ENCODE measurements at places on chromosomes 7 and 10.
A peak's percentile ranks its signal among the peaks of the same experiment; 100 is the strongest.

GRCh38 chr7:33888166-33888565, 17.2 kb upstream of the BMPER start:
- DNase-seq, result no peak

GRCh38 chr7:124930173-124930623, 573 bp upstream of the POT1 start:
- DNase-seq, result no peak

DNA sequence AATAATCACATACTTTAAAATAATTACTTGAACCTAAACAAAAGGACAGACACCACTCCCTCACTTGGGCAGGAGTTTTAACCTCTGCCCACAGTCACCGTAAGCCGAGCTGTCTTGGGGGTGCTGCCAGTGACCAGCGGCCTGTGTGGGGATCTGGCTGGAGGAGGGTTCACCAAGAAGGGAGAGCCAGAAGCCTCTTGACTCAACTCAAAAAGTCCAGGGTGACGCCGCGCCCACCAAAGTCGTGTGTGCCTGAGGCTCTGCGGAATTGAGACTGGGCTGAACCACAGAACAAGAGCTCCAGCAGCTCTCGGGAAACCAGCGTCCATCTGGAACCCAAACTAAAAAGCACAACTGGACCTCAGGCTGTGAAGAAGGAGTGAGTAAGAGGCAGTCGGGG, 35.8 kb downstream of the ZFAND2A start:
- DNase-seq, result no peak

DNA sequence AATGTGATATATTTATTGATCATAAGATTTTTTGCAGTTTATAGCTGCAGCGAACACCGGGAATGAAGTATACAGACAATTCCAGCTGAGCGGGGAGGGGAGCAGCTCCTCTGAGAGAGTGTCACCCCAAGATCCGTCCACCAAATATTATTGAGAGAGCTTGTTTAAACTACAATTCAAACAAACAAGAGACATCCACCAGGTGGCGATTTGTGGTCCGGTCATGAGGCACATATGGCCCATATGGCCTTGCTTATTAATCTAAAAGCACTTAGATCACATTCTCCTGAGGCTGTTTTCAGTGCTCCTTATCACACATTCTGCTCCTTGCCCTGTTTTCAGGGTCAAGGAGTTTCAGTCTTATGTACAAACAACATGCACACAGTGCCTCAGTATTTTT, 83.1 kb downstream of the THSD7A start:
- DNase-seq, result no peak

DNA sequence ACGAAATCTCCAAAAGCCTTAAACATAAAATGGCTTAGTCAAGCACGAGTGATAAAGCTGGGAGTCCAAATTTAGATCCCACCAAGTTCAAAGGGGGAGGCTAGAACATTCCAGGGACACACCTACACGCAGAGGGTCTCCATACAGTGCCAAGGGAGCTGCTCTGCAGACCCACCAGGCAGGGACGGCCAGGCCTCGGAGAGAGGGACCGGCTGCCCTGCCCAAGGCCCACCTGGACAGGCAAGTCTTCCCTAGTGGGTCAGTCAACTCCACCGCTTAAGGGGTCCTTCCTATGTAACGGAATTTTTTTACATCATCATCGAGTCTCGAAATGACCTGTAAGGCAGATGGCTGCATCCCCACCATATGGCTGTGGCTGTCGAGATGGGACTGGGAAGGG, 28.5 kb downstream of the AMZ1 start:
- DNase-seq, result no peak

DNA sequence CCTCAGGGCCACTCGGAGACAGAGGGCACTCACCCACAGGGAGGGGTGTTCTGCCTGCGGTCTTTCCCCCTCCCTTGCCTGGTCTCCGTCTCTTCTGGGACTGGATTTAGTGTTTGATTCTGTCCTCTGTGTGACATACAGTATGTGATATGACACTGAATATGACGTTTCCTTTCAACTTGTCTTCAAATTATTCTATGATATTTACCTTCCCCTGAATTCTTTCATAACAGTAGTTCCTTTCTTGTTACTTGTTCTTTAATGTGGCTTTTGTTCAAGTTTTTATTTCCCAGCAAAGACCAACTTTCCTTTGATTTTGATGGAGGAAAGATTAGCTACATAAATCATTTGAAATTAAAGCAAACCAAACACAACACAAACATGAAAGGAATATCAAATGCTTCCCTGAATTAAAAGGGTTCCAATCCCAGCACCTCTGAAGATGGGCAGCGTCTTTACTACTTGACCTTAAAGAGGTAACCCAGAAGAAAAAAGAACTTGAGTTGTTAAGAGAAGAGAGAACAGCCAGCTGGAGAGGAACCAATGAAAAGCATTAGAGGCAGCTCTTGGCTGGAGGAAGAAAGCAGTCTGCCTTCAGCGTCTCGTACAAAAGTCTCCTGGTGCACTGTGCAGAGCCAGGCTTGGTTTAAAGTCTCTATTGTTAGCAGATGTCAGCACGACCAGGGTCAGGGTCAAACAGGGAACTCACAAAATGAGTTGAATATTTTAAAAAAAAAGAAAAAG, 18.3 kb upstream of the RHEB start:
- DNase-seq, result no peak

DNA sequence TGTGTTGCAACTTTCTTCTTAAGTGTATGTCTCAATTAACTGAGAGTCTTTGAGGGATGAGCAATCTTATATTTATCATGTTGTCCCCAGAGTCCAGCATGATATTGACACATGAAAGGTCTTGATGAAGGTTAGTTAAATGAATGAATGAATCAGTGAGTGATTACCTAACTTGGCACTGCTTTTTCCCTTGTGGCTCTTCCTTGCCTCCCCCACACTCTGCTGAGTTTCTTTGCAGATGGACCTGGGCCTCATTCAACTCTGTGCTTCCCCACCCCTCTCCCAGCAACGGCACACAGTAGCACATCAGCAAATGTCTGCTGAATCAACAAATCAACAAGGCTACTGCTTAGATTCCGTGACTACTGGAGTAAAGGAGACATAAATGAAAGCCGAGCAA, 235.1 kb upstream of the CXCL12 start:
- DNase-seq, result no peak

- no peak for DNase-seq
Observed at GRCh38 chr10:63324495-63324854, 141.3 kb downstream of the JMJD1C start.

- DNase-seq, result no peak
Observed at GRCh38 chr7:155490697-155491628, 33.0 kb downstream of the EN2 start.

DNA sequence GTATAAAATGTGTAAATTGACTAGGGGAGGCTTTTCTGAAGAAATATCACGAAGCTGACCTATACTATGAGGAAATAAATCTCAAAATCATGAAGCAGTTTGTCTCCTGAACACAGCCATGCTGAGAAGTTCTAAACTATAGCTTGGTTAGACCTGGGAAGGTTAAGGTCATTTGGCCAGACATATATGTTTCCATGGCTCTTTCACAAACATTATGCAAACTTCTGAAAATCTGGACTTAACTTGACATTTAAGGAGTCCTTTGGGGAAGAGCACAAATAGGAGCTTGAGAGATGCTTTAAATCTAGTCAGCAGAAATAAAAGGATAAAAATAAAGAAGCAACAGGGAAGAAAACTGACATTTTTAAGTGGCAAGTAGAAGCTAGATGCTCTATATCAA, 115.9 kb upstream of the MEOX2 start:
- DNase-seq, result no peak

GRCh38 chr10:74870191-74870590, 43.8 kb downstream of the KAT6B start:
- no peak for DNase-seq

DNA sequence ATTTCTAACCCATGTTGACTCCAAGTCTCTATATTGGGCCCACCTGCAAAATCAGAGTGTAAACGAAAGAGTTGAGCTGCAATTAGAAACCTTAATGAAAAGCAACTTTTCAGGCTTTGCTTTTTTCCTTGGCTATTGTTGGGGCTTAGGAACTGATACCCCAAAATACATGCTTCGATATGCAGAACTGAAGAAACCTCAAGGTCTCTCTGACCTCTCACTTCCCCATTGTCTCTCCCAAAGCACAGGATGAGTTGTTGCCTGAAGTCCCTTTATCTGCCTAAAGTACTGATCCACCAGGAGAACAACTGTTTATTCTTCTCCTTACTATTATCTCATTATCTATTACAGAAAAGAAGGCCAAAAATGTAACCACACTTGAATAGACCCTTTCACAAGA, 666.0 kb upstream of the LRRTM3 start:
- no peak for DNase-seq

DNA sequence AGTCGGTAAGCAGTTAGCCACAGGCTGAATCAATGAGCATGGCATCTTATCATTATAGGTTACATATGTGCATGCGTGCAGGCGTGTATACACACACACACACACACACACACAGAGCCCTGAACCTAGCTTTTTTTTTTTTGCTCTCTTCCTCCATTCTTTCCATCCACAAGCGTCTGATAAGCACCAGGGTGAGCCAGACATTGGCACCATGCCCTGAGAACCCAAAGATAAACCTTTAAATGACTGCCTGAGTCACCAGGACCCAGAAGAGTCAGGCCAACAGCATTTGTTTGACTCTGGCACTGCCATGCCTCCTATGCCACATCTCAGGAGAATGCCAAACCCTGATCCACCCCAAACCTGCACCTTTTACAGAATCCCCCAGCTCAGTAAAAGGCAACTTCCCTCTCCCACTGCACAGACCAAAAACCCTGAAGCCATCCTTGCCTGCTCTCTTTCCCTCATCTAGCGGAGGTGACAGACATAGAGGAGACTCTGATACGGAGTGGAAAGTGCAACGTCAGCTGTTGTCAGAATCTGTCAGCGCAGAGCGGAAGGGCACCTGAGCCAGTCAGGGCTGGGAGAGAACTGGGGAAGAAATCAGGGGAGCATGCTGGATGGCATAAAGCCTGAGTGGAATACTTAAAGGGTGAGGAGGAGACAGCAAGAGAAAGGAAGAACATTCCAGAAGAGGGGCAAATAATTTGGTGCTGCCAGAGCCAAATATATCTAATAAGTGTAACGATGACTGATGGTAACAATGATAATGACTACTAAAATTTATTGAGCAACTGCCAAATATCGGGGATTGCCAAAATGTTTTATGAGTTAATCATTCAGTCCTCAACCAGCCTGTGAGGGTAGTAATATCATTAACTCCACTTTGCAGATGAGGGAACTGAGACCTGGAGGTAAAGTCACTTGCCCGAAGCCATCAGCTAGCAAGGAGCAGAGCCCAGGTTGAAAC, 3.2 kb downstream of the PARP12 start:
- peak; percentile 51 for DNase-seq

GRCh38 chr10:24708081-24708480, 15.6 kb downstream of the ARHGAP21 start:
- DNase-seq, result no peak

DNA sequence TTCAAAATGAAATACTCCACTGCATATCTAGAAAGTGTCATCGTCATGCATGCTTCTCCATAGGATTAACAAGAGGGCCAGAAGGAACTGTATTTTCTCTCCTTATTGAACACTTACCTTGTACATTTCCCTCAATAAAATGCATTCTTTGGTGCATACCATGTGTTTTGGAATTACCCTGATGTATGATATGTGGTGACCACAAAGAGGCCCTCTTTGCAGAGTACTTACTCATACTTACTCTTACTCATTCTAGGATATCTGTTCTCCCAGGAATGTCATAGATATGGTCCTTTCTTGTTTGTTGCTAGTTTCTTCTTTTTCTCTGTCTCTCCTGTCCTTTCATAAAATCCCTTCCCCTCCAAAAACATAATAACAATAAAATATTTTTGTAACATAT, 1087.1 kb upstream of the POT1 start:
- DNase-seq, result no peak

DNA sequence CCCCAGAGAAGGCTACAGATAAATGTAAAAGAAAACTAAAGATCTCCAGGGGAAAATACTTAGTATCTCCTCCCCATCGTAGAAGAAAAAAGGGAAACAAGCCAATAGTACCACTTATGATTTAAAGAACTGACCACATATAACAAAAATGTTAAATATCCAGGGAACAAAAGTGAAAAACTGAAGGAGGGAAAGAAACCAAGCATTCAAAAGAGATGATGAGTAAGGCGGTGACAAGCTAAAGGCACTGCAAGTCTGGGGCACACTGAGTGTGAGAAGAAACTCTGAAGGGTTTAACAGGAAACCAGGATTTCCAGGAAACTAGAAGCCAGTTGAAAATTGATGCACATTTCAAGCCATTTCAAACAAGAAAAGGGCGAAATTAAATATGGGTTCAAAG, 226.3 kb downstream of the AHR start:
- DNase-seq, result no peak

DNA sequence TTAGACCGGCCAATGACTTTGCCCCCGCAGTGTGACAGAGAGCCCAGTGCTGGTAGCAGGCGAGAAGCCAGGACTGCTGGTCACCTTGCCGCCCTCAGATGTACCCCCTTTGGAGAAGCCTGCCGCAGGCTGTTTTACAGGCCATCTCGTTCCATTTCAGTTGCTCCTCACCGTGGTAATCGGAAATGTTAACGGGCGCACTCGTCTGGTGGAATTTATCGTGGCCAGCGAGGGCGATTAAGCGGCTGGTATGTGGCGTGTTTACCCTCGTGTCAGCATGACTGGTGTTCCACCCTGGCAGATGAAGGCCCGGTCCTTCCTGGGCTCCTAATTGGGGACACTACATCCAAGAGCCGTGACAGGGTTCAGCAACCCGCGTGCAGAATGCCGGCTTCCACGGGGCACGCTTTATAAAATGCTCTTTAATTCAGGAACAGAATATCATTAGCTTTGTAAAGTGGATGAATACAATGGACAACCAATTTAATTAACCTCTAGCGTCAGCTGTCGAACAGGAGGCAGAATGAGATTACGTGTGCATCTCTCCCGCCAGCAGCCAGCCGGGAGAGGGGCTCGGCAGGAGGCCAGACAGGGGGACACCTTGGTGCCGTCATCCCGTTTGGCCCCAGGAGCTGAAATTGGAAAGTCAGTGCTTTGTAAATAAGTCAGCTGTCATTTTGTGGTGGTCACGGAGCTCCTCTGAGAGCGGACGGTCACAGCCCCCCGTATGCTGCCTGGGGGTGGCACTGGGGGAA, 108.3 kb downstream of the NKX6-2 start:
- DNase-seq, result no peak

DNA sequence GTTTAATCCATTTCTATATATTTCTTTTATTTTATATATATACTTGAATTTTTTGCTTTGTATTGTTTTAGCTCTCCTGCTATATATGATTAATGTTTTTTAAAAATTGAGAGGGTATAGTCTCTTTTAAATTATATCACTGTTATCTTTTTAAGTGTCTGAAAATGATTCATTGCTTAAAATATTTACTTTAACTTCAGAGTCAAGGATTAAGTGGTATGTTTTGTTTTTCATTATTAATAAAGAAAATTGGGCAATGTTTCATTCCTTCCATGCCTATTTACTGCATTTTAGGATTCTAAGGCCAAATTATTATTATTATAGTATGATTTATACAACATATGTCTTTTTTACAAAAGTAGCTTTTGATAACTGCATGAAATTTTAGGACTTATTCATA, 67.2 kb upstream of the THSD7A start:
- no peak for DNase-seq

DNA sequence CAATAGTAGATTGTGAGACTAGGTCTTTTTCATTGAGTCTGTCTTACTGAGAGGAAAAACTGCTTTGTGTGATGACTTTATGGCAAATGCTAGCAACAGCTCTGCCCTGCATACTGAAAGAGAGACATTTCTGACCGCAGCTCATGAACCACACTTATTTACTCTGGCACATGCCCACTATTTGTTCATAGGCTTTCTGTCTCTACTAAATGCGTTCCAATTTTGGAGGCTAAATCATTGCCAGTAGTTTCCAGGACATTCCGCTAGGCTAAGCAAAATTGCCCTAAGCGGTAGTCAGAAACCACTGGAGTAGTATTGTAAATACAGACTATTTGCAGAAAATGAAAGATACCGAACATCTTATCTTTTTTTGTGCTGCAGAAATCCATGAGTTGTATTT, 55.6 kb upstream of the DLX6 start:
- DNase-seq, result no peak

Data from stimulated activated CD4-positive, alpha-beta T cell treated with anti-CD3 and anti-CD28 coated beads, Interleukin-2, amount 100 ng/mL, for 4 hours (primary cell).